ENCODE measurements at places on chromosomes 4 and X.

DNA sequence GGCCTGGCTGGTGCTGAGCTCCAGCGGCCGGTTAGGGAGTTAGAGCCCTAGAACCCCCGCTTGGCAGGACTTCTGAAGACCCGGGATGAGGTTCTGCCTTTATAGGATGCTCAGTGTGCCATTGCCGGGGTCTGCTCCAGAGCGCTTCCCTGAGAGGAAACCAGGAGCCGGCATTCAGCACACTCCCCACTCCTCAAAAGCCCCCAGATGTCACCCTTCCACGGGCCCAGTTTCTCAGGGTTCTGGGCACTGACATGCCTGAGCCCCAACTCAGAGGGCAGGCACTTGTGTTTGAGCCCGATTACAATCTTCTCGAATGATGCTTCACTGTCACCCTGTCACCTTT, 6.5 kb downstream of the NKX3-2 start:
- no peak for DNase-seq

- no peak for DNase-seq
Measured at GRCh38 chr4:157447195-157447594, 226.7 kb downstream of the GRIA2 start.

GRCh38 chr4:95018785-95019184, 261.0 kb downstream of the BMPR1B start:
- DNase-seq, result no peak

DNA sequence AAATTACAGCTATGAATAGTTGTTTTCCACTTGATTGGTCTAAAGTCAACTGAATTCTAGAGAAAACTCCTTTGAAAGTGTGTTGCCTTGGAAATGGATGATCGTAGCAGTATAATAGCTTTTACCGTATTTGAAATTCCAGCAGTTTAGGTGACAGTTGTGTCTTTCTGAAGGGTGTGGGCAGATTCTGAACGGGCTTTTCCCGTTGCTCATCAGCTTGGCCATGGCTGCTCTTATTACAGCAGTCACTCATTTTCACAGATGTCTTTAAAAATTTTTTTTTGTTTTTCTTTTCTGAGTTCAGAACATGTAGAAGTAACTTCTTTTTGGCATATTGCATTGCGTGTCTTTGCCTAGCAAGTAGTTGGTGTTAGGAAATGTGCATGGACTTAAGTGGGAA, 69.6 kb upstream of the SLC4A4 start:
- DNase-seq, result no peak
